Left forelimb (tissue), 1 donor: ENCODE measurements at places on chromosomes 11 and 22.

DNA sequence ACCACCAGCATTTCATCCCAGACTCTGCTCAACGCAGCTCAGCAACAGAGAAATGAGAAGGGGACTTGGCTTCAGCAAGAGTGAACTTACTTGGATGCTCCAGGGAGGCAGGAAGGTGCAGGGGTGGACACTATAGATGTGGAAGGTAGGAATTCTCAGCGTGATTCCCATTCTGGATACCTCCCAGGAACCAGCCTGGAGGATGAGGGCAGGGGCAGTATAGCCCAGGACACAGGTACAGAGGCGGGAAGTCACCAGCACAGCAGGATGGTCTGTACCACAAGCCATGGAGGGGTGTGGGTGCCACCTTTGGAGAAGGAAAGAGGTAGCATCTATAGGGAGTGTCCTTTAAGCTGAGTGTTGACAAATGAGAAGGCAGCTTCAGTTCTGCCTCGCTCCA is 1275.2 kb downstream of the TBC1D22A start:
- DNase-seq, result no peak

DNA sequence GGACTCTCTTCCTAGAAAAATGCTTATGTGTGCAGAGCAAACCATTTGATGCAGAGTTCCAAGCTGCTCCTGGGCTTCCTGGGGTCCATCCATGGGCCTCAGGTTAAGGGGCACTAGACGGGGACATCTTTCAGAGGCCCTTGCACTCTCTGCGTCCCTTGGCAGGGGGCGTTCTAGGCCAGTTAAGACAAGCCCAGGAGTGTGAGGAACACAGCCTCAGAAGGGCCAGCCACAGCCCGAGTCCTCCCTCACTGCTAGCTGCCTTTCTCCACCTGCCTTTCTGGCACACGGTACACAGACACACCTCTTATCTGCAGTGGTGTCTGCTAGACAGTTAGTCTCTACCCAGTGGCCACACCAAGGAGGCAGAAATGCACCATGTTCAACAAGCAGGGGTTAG is 18.0 kb upstream of the BID start:
- no peak for DNase-seq

DNA sequence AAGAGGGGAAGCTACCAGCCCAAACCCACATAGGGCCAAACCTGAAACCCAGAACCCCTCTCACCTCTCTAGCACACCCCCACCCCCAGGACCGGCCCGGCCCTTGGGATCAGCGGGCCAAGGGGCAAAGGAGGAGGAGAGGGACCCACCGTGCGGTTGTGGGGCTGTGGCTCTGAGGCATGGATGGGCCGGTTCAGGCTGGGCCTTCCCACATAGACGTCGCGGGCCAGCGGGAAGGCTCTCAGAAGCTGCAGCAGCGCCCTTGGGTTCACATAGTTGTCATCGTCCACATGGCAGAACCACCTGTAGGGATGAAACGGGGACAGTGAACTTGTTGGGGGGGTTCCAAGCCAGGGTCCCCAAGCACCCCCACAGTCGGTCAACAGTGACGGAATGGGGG is 7.0 kb downstream of the MFNG start:
- no peak for DNase-seq

DNA sequence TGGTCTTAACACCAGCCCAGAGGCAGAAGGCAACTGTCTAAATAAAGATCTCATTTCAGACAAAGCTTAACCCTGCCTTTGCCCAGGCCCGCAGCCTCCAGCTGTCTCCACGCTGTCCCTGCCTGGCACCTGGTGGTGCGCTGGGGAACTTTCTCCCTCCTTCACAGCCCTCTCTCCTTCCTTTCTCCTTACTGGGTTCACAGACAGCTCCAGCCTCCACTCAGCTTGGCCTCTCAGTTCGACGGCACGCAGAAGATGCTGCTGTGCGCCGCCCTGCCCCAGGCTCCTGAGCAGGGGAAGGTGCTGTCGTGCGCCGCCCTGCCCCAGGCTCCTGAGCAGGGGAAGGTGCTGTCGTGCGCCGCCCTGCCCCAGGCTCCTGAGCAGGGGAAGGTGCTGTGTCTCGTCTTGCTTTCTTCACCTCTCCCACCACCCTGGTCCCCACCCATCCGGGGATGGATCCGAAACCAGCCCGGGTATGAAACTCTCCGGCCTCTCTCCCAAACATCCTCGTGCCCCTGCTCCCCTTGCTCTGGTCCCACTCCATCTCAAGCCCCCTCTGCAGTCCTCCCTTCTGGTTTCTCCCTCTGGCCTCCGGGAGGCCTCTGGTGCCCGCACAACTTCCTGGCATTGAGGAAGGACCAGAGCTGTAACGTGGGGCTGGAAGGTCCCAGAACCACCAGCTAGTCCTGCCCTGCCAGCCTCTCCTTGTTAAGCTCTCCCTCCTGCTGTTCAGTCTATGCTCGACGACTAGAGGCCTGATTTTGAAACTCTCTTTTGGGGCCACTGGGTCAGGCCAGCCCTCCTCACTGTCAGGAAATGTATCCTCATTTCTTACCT is 22.9 kb upstream of the JAM3 start:
- no peak for DNase-seq

DNA sequence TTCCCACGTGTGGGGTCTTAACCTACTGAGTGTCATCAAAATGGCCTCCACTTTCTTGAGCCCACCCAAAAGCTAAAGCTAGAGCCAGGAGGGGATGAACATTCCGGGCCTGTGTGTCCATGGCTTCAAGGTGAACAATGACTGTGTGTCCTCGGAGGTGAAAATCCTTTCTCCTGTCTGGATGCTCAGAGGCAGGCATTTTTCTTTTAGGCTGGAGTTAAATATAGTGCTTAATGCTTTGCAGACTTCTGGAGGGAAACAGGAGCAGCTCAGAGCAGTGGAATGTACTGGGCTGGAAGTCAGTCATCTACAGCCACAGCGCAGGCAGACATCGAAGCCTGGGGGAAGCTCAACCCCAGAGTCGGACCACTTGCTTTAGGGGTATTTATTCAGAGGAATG is 68.6 kb upstream of the TMEM45B start:
- DNase-seq, result no peak

GRCh38 chr22:48371391-48371790 is 1456.3 kb downstream of the BRD1 start:
- DNase-seq, result peak; percentile 17

DNA sequence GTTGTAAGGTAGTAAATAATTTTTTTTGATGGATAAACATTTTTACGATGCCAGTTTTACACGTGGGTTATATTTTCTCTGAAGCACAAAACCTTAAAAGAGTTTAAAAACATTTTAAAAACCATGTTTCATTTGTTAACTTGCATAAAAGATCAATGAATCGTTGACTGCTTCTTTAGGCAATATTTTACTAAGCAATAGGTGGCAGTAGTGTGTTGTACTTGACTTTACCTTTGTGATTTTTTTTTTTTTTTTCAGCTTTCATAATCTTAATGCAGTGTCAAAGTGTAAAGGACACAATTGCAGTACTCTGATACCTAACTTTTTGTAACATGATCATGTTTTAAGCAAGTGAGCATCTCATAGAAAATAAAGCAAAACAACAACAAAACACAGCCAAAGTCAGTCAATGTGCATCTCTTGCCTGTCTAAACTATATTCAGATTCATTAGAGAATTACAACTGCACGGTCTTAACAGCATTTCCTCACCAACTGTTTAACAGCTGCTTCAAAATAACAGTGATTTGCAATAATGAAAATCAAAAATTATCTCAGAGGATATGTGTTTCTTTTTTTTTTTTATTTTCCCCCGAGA is 27.7 kb downstream of the DNAJC24 start:
- no peak for DNase-seq

- no peak for DNase-seq
These were observed 2.8 kb upstream of the OR51E2 start for GRCh38 chr11:4700436-4700820.

DNA sequence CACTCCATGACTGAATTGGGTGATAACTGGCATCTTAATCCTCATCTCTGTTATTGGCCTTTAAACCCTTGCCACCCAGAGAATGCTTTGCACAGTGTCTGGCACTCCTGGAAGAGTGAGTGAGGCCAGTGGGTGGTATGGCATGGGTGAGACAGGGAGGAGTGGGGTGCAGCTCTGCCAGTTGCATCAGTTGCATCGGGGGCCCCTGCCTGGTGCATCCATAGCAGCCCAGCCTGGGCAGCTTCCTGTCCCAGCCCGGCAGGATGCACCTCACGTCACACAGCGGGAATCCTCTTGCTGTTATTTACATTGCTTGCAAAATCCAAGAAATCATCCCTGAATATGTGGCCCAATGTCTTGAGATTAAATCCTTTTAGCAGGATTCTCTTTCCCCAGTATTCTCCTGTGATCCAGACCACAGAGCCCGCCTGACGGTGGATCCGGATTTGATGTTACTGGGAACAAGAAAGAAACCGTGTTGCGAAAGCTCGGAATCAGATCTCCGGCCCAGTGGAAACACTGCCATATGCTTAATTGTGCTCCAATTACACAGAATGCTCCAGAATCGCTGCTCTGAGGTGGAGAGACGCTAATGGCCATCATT is 37.6 kb upstream of the MN1 start:
- DNase-seq, result peak; percentile 53

DNA sequence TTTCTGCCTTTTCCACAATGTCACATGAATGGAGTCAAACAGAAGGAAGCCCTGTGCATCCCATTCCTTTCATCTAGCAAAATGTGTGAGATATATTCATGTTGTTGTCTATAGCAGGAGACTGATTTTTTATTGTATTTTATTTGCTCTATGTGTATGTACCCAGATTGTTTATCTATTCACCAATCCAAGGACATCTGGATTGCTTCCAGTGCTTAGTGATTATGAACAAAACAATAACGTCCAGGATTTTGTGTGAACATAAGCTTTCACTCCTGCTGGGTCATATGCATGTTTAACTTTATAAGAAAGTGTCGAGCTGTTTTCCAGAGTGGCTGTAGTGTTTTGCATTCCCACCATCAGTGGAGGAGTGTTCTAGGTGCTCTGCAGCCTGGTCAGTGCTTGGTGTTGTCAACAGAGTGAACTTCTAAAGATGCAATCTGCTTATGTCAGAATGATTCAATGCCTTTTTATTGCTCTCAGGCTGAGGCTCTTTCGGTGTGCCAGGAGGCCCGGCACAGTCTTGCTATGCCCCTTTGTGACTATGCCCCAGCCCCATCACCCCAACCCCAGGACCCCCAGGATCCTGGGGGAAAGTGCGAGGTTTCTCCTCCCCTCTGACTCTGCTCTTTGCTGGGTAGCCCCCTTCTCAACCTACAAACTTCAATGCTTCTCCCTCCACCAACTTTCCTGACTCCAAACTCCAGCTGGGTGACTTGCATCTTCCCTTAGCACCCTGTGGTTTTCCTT is 19.9 kb upstream of the SYT13 start:
- peak; percentile 31 for DNase-seq

DNA sequence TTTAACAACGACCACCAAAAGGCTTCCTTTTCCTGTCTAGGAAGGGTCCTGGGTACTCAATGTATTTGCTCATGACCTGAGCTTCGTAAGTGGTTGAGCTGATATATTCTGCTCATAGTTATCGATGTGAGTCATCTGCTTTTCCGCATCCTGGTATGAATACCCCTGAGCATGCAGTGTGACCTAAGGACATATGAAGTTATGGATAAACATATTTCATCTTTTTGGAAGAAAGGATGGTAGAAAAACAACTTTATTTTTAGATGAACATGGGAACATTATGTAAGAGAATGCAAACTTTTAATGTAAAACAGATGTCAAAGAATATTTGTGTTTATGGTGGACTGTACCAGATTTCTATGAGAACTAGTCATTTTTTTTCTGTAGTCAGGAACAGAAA is 28.4 kb downstream of the TRPC6 start:
- DNase-seq, result no peak

- DNase-seq, result no peak
These were observed 12.0 kb downstream of the OR4C45 start for GRCh38 chr11:50044647-50045046.

GRCh38 chr11:93732237-93732892 is 8.9 kb downstream of the TAF1D start:
- DNase-seq, result no peak

DNA sequence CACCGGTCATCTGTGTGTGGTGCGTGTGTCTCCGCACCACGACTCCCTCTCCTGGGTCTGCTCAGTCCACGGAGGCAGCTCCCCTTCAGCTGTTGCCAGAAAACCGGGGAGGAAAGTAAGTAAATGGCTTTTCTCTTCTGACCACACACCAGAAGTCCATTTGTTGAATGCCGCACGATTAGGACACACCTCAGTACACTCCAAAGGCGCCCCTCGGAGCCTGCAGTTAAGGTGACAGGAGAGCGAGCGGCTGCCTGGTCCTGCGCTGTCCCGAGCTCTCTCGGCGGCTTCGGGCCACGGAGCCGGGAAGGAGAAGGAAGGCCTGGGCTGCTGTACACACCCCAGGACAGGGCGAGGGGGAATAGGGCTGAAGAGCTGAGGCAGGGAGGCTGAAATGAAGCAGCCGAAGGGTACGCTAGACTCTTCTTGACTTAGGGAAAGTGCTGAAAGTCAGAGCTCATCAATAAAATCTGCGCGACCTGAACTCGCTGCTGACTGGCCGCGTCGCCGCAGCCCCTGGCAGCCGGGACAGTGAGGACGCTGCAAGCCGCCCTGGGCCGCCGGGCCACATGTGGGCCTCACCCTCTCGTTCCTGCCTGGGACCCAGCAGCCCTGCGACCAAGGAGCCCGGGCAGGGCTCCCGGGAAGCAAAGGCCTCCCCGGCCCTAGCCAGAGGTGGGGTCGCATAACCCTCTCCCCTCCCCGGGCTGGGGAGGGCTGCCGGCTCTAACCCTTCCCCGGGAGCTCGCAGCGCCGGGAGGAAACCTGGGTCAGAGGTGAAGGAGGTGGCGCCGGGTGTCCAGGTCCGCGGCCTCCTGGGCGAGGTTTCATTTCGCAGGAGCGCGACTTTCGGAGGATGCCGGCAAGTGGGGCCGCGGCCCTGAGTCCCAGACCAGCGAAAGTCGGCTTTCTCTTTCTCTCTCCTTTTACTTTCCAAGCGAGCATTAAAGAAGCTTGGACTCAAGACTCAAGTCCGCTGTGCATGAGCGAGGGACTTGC is 1.6 kb upstream of the PAX6 start:
- DNase-seq, result peak; percentile 66

- no peak for DNase-seq
These were observed 9.4 kb downstream of the HIPK3 start for GRCh38 chr11:33266393-33267215.

DNA sequence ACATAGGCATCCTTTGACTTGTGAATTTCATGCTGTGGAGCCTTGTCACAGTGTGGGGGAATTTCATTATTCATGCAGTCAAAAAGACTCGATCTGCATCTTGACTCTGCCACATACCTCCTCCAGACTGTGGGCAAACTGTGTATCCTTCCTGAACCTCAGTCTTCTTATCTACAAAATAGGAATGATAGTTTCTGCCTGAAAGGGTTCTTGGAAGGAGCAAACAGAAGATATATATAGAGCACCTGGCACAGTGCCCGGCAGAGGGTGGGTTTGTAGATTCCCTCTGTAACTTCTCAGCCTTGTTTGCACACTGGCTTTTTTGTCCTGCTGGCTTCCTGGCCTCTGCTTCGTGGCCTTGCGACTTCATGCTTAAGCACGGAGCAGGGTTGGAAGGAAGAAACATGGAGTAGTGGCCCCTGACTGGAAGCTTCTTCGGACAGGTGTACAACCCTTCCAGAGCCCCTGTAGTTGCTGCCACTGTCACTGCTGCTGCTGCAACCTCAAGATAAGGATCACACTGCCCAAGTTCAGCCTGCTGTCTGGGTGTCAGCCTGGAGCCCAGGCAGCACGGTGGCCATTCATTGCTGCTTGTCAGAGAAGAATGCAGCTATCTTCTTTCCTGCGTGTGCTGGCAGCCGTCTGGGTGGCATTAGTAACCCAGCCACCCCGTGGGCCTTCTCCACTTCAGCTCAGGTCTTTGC is 106.4 kb downstream of the MICAL2 start:
- DNase-seq, result no peak
